ENCODE measurements at places on chromosomes 16 and 17.

DNA sequence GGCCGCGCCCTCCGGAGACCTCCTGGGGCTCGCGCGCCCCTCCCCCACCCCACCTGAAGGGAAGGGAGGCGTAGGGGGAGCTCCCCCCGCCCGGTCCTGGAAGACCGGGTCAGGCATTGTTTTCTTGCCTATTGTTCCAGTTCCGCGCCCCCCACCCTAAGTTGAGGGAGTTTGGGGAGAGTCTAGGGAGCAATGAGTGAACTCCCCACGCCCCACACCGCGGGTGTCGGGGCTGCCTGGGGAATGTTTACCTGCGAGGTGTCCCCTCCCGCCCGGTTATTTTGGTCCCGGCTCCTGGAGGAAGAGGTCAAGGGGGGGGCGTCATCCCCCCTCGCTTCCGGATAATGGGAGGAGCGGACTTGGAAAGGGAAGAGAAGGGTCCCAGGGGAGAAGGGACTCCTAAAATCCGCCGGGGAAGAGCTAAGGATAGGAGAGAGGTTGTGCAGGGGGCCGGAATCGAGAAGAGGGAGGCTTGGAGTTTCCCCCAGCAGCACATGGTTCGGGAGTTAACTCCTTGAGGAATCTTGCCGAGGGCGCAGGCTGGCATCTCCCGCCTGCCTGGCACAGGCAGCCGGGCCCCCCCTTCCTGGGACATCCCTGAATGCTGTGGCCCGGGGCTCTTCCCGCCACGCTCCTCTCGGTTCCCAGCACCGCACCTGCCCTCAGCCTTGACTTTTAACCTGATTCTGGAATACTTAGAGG is 881 bp downstream of the MLLT6 start:
- no peak for DNase-seq

GRCh38 chr17:76972046-76972641 is 103.9 kb downstream of the MGAT5B start:
- no peak for DNase-seq

- DNase-seq: no peak
Measured at GRCh38 chr17:47942096-47942510, 732 bp downstream of the PNPO start.

DNA sequence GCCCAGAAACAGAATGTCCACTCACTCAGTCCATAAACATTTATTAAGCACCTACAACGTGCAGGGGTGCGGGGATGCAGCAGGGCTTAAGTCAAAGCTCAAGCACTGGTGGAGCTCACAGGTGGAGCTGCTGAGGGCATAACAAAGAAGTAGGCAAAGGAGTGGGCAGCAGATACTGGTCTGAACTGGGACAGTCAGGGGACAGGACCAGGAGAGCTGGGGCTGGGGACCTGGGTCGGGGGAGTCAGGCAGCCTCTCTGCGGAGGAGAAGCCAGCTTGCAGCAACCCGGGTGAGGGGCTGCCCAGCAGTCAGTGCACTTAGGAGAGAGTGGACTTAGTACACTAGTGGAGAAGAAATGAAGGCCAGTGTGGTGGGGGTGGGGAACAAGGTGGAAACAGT is 10.0 kb upstream of the TNFRSF13B start:
- no peak for DNase-seq

GRCh38 chr17:37025238-37025637 is 76.5 kb downstream of the AATF start:
- DNase-seq: no peak

All from AG09319 (cell line).